ENCODE measurements at places on chromosomes 5 and 9.

DNA sequence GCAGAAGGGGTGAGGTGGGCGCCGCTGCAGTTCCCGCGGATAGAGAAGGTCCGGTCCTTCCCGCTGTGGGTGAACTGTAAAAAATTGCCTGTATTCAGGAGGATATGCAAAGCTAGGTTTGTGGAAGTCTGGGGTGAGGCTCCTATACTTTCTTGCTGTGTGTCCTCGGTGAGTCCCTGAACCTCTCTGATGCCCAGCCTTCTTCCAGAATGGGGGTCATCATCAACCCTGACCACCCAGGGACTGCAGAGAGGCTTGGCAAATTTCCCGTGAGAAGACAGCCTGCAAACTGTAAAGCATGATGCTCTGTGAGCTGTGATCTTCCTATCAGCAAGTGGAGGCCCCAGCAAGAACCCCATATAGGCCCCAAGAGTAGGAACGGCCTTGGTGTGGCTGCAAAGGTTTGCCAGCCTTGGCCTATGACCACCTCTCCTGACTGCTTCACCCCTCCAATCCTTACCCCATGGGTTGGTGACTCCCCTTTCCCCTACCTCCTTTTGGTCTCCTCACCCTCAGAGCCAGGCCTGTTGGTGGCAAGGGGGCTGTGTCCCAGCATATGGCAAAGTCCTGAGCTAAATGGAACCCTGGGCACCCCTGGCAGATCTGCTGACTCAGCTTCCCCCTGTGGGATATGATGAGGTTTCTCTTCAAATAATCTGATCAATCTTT, 760 bp downstream of the ALDH1B1 start:
- no peak for DNase-seq

DNA sequence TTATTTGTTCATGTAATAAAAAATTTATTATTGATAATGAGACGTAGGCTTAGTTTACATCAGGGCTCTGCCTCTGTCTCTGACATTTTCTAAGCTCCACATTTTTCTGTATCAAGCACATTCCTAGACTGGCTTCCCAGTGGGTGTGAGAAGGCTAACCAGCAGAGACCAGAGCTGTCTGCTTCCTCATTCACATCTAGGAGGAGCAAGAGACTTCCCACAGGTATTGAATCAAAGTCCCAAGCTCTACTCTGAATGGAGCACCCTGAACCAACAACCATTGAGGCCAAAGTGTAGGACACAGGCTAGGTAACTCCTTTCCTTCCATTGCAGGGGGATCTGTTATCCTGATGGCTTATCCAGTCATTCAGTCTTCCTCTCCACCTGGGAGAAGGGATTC, 72.4 kb downstream of the PARP8 start:
- no peak for DNase-seq

DNA sequence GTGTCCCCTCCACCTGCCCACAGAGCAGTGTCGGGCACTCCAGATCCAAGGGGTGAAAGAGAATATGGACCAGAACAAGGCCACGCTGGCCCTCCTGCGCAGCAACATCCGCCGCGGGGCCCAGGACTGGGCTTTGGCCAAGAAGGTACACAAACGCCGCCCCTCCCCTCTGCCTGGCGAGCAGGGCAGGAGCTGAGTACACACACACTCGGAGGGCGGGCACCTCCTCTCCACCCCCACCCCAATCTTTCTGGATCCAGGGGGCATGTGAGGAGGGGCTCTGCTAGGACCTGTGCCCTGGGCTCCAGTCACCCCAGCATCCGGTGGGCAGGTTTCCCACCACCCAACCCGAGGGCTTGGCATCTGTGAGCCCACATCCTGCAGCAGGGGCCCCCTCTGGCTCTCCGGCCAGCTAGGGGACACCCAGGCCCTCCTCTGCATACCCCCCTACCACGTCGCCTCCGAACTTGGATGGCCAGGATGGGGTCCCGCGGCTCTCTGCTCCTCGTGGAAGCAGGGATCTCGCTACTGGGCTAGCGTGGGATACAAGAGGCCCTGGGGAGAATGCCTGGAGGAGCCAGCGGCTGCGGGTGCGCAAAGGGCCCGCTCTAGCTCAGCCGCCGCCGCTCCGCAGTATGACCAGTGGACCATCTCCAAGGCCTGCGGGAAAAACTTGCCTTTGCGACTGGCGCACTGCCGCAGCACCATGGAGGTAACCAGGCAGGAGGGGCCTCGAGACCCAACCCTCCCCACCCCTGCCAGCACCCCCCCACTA, 3.1 kb downstream of the CCDC183 start:
- DNase-seq, result no peak

GRCh38 chr9:15253197-15253596, 53.8 kb downstream of the TTC39B start:
- no peak for DNase-seq

- no peak for DNase-seq
Observed at GRCh38 chr9:94767331-94768072, 41.0 kb downstream of the AOPEP start.

GRCh38 chr5:45098483-45098882, 289.7 kb downstream of the MRPS30 start:
- no peak for DNase-seq

DNA sequence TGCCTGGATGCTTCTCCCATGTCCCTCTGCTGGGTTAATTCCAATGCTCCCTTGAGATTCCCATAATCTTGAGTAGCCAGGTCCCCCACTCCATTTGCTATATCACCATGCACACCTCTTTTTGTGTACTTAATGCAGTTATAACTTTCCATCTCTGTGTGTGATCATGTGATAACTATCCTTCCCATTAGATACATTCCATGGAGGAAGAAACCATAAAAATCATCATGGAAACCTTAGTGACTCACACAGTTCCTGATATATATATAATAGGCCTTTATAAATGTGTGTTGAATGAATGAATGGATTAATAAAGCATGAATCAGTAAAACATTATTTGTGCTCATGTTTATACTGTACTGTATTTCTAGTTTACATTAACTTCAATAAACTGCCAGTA, 104.6 kb downstream of the PCSK5 start:
- DNase-seq, result no peak

GRCh38 chr9:132752877-132753592, 82.8 kb downstream of the GTF3C4 start:
- DNase-seq, result no peak

DNA sequence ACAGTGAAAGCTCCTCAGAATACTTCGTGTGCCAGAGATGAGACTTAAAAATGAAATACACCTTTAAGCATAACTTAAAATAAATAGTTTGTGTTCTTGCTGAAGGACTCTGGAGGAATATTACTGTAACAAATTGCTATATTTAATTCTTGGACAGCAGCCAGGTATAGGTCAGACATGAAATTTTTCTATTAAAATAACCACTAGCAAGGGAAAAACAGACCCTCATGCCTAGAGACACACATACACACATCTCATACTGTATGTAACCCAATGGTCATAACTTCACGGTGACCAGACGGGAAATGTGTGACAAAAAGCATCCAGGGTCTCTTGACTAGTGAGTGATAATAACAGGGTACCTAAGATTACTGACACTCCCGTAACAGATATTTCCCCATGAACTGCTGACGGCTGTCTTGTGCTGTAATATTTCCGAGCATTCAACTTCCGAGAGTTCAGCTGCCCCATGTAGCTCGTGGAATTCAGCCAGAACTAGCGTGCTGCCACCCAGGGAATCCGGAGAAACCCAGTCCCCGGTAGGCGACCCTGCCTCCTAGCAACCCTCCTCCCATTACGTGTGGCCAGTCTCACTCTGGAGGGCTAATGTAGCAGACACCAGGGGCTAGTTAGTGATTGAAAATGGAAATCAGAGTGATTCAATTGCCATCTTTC, 2295.1 kb upstream of the WWC1 start:
- no peak for DNase-seq

DNA sequence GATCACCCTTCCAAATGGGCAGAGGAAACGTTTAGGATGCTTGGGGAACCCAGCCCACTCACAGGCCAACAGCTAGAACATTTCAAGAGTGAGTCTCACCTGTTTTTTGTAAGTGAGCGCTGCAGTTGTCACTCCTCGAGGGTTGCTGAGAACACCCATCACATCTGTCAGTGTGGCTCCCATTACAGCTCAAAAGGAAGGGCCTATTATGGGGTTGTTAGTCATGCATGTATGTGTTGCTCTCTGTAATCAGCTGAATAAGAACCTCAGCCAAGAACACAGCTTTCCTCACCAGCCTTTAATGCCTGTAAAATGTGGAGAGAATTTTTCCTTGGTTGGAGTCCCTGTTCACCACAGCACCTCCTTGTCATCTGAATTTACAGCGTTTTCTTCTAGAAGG, 196.3 kb upstream of the KLF4 start:
- DNase-seq, result no peak

DNA sequence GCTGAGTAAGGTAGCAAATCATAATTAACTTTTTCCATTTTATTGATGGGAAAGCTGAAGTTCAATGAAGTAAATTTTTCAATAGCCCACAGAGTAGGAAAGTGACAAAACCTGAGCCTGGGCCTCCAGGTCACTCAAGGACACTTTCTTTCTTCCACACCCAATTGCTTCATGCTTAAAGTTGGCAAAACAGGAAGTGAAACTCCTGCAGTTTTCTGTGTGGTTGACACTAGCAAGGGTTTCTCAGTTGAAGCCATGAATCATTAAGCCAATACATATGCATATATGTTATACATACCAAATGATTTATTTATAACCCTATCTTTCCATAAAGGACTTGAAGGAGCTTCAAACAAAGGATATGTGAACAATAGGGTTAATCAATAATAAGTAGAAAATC, 13.9 kb downstream of the TLR4 start:
- no peak for DNase-seq

GRCh38 chr9:5459289-5459829, 9.0 kb downstream of the CD274 start:
- no peak for DNase-seq

DNA sequence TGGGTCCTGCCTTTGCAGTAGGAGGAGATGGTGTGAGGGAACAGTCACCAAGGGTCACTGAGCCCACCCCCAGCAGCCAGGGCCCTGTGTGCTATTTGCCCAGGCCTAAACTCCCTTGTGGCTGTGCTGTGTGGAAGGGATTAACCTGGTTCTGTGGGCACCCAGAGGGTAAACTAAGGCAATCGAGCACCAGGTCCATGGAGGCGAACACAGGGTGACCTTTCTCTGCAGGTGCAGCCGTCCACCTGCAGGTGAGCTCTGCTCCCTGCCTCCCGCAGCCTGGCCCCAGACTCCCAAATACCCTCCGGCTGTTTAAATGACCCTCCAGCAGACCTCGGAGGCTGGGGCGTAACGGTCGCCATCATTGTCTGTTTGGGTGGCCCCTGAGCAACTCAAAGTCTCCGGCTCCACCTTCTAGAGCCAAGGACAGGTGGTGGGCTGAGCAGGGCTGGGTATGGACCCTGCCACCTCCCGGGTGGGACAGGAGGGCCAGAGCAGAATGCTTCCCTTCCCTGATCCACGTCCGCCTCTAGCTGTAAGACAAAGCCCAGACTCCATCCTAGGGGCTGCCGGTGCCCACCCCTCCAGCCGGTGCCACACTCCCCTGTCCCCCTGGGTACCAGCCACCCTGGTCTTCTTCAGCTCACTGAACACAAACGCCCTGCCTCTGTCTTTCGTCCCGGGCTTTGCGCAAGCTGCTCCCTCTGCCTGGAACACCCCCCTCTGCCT, 34.1 kb upstream of the FIBCD1 start:
- no peak for DNase-seq

GRCh38 chr5:56587381-56588130, 227.8 kb upstream of the MAP3K1 start:
- DNase-seq, result no peak

GRCh38 chr9:28774433-28775235, 1201.4 kb upstream of the C9orf72 start:
- no peak for DNase-seq

DNA sequence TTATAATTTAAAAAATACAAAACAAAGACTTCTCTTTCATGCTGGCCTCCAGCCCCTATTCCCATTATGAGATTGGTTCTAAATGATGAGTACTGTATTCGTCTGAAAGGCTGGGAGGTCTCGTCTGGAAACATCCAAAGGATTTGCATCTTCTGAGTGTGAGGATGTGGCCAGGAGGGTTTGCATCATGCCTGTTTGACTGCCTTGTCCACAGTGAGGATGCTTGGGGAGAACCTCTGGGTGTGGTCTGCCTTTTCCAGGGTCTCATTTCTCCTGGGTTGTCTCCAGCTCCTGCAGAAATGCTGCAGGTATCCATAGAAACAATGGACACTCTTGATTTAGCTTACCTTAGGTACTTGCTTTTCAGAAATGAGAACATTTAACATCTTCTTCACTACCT, 26.4 kb upstream of the CXCL14 start:
- no peak for DNase-seq

DNA sequence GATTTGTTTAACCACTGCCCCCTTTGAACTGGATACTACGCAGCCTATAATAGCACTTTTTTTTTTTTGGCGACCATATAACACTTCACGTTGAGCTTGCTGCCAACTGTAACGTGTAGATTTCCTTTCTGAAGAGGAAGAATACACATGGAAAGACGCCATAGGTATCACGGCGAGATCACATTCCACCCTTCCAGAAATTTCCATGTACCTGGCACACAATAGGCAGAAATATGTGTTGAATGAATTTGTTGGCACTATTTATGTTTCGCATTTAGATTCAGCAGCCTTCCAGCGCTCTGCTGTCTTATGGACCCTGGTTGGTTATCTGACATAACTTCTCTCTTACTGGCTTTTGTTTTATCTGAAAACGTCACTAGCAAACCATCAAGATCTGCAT, 250.3 kb downstream of the SLIT3 start:
- no peak for DNase-seq

DNA sequence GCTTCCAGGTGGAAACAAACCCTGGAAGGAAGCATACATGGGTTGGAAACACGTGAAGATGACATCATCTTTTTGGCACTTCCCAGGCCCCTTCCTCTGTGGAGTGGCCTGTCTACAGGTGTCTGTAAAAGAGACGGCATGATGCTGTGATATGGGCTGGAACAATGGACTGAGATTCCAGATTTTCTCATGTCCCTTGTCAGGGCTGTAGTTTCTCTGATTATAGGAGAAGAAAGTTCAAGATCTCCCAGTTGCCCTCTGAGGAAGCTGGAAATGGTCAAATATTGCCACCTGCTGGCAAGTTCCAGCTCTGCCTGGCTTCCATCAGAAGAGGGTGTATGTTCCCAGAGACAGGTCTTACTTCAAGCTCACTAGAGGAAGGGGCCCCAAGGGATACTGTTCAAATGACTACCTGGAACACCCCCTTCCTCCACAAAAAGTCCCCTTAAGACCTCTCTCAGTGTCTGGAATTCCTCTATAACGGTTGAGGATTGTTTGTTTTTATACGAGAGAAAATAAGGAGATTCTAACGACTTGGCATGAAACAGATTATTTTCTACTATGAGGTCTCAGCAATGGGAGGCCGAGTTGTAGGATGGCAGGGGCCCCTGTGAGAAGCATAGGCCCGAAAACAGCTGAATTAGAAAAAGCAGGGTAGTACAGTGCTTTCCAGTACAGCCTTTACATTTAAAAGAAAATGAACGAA, 7.3 kb upstream of the ANXA6 start:
- DNase-seq, result no peak

DNA sequence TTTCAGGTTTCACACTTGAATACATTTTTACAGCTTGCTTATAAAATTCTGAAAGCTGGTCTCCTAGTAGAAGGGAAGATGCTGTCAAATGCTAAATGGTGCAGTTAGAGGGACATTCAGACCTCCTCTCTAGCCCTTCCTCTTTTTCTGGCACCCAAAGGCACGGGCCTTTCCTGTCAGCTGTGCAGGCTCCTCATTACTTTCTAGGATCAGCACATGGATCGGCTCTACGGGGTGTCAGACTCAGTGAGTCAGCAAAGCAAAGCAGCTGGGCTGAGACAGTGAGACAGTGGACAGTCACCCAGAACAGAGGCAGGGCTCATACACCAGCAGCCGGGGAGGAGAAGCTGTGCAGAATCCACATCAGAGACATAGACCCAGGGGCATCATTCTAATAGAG, 80.0 kb upstream of the TNC start:
- DNase-seq, result no peak

- DNase-seq, result no peak
Observed at GRCh38 chr9:134736791-134737497, 95.3 kb downstream of the COL5A1 start.

Data from cortex of kidney (tissue), 1 donor.